ENCODE measurements at places on chromosomes 13 and 19. TPM values are rescaled to one million over a fixed set of nuclear protein-coding genes. Genes with fewer than 3 reads are reported as not detected.

GRCh38 chr13:113412440-113412839 is 40.8 kb downstream of the ADPRHL1 start:
- no peaks in the 10 kb centered on the region for H3K4me1 ChIP-seq
- H3K27ac ChIP-seq, result no peak overlapping the region
- no peaks in the 10 kb centered on the region for H3K36me3 ChIP-seq
- no peak overlapping the region for H3K4me3 ChIP-seq
- no peak for DNase-seq
- H3K27me3 ChIP-seq, result no peaks in the 10 kb centered on the region

- DNase-seq, result no peak
- H3K27ac ChIP-seq, result no peak overlapping the region
- no peaks in the 10 kb centered on the region for H3K36me3 ChIP-seq
- H3K27me3 ChIP-seq, result no peaks in the 10 kb centered on the region
- H3K4me1 ChIP-seq, result no peaks in the 10 kb centered on the region
- H3K4me3 ChIP-seq, result no peak overlapping the region
Observed at GRCh38 chr13:100297413-100297812, 208.5 kb downstream of the PCCA start.

DNA sequence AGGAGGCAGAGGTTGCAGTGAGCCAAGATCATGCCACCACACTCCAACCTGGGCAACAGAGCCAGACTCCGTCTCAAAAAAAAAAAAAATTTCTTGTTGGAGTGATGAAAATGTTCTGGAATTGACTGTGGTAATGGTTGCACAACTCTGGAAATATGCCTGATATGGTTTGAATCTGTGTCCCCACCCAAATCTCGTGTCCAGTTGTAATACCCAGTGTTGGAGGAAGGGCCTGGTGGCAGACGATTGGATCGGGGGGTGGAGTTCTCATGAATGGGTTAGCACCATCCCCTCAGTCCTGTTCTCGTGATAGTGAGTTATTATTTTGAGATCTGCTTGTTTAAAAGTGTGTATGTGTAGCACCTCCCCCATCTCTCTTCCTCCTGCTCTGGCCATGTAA is 41.1 kb upstream of the MAP3K10 start:
- DNase-seq, result no peak
- no peak overlapping the region for H3K27ac ChIP-seq
- H3K36me3 ChIP-seq, result no peaks in the 10 kb centered on the region
- no peak overlapping the region for H3K4me3 ChIP-seq

GRCh38 chr13:99905814-99906213 is 65.8 kb downstream of the ZIC5 start:
- no peaks in the 10 kb centered on the region for H3K27me3 ChIP-seq
- H3K27ac ChIP-seq, result no peak overlapping the region
- DNase-seq, result no peak
- H3K4me3 ChIP-seq, result no peak overlapping the region

The ZNF471 gene
- 1.8 TPM for total RNA-seq

- no peaks in the 10 kb centered on the region for H3K36me3 ChIP-seq
- H3K4me1 ChIP-seq, result no peaks in the 10 kb centered on the region
Observed at GRCh38 chr13:87671753-87672605, 808 bp downstream of the SLITRK5 start.

- no peaks in the 10 kb centered on the region for H3K4me1 ChIP-seq
- DNase-seq, result no peak
- H3K36me3 ChIP-seq, result no peaks in the 10 kb centered on the region
- H3K27ac ChIP-seq, result no peak overlapping the region
- no peak overlapping the region for H3K4me3 ChIP-seq
- no peaks in the 10 kb centered on the region for H3K27me3 ChIP-seq
Observed at GRCh38 chr19:51765086-51765485, 4.1 kb downstream of the FPR2 start.

The ZNF530 gene
- total RNA-seq, result 2.0 TPM

The ZNF829 gene
- 5.0 TPM for total RNA-seq

- H3K36me3 ChIP-seq, result no peaks in the 10 kb centered on the region
- DNase-seq, result no peak
- no peaks in the 10 kb centered on the region for H3K27me3 ChIP-seq
- peaks cover 92% of the 10 kb centered on the region for H3K4me1 ChIP-seq
- peak overlapping the region; percentile 64 for H3K27ac ChIP-seq
Observed at GRCh38 chr19:16377521-16377920, 52.9 kb downstream of the KLF2 start.

DNA sequence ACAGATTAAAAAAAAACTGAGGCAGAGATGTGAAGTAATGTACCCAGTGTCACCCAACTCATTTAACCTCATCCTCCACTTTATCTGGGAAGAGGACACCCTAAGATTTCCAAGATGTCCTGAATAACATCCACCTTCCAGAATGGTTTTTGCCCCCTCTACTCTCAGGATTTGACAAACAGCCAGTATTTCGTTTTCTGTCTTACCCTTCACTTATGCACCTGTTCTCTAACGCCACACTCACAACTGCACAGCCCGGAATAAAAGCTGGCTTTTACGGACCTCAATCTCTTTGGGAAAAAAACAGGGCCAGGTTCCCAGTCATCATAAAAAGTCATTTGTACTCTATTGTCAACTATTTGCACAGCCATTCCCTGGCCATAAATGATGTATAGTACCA is 21.2 kb upstream of the CEACAM6 start:
- no peak for DNase-seq
- no peak overlapping the region for H3K27ac ChIP-seq
- H3K4me1 ChIP-seq, result no peaks in the 10 kb centered on the region
- no peak overlapping the region for H3K4me3 ChIP-seq

DNA sequence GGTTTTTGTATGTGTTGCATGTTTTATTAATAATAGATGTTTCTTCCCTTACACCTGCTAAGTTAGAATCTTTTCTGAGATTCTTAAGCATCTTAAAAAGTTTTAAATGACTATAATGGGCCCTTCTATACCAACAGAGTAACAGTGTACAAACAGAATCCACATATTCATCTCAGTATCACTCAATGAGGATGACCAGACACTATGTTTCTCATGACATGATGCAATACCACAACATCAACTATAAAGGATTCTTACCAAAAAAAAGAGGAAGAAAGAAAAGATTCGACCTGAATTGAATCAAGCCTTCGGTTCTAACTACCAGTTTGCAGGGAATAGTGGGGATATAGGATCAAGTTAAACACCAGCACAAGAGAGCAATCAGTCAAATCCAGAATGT is 56.5 kb downstream of the INTS6 start:
- DNase-seq, result no peak
- H3K27ac ChIP-seq, result no peak overlapping the region
- H3K36me3 ChIP-seq, result no peaks in the 10 kb centered on the region
- H3K27me3 ChIP-seq, result no peaks in the 10 kb centered on the region
- H3K4me1 ChIP-seq, result no peaks in the 10 kb centered on the region

GRCh38 chr19:18000915-18001776 is 6.8 kb upstream of the ARRDC2 start:
- H3K27ac ChIP-seq, result peak overlapping the region; percentile 97
- no peaks in the 10 kb centered on the region for H3K27me3 ChIP-seq

The SYNE4 gene
- 3.8 TPM for total RNA-seq

GRCh38 chr19:11373885-11374432 is 507 bp upstream of the SWSAP1 start:
- H3K36me3 ChIP-seq, result peaks cover 15% of the 10 kb centered on the region
- peak overlapping the region; percentile 92 for H3K27ac ChIP-seq
- H3K27me3 ChIP-seq, result no peaks in the 10 kb centered on the region
- H3K4me1 ChIP-seq, result peaks cover 30% of the 10 kb centered on the region
- H3K4me3 ChIP-seq, result peak overlapping the region; percentile 92
- no peak for DNase-seq

The GRIK5 gene
- total RNA-seq, result 0.57 TPM

The ZNF154 gene
- total RNA-seq, result 2.4 TPM

The SMIM44 gene
- not detected for total RNA-seq

The ZNF699 gene
- 19.1 TPM for total RNA-seq

GRCh38 chr19:16856091-16856490 is 26.9 kb downstream of the SIN3B start:
- no peaks in the 10 kb centered on the region for H3K4me1 ChIP-seq
- no peak for DNase-seq
- H3K4me3 ChIP-seq, result no peak overlapping the region
- H3K27me3 ChIP-seq, result no peaks in the 10 kb centered on the region
- no peak overlapping the region for H3K27ac ChIP-seq
- H3K36me3 ChIP-seq, result no peaks in the 10 kb centered on the region

GRCh38 chr13:71021825-71022422 is 845.1 kb downstream of the DACH1 start:
- H3K4me3 ChIP-seq, result no peak overlapping the region
- DNase-seq, result no peak
- H3K4me1 ChIP-seq, result no peaks in the 10 kb centered on the region
- no peak overlapping the region for H3K27ac ChIP-seq
- H3K36me3 ChIP-seq, result no peaks in the 10 kb centered on the region

DNA sequence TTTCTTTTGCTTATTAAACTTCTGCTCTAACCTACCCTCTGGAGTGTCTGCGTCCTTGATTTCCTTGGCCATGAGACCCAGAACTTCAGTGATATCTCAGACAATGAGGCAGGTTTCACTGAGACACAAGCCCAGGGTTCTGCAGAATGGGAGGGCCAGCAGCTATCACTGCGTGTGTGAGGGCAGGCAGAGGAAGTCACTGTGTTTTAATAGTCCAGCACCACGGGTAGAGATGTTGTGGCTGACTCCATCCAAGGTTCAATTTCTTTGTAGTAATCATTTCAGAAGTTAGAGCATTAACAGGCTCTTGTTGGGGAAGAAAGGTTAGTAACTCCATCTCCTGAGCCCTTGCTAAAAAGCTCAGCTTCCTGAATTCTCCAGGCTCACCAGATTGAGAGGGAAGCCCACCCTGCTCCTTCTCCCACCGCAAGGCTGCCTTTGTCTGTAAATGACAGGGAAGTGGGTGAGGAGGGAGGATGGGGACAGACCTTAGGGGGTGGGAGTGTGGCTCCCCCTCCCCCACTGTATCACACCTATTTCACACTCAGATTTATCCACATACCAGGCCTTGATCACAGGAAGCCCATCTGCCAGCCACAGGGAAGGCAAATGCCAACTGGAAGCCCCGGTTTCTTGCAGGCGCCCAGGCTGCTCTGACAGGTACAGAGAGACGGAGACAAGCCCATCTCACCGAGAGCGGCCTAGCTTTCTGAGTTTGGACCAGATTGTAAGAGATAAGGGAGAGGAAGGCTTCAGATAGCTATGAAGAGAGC is 2.1 kb downstream of the C19orf12 start:
- no peaks in the 10 kb centered on the region for H3K36me3 ChIP-seq
- H3K27me3 ChIP-seq, result no peaks in the 10 kb centered on the region
- H3K4me1 ChIP-seq, result peaks cover 72% of the 10 kb centered on the region
- peak overlapping the region; percentile 73 for H3K27ac ChIP-seq
- H3K4me3 ChIP-seq, result peak overlapping the region; percentile 66
- DNase-seq, result no peak

GRCh38 chr13:91045351-91046034 is 302.0 kb upstream of the MIR17HG start:
- H3K4me3 ChIP-seq, result no peak overlapping the region
- no peaks in the 10 kb centered on the region for H3K4me1 ChIP-seq
- H3K27me3 ChIP-seq, result no peaks in the 10 kb centered on the region
- DNase-seq, result no peak
- H3K27ac ChIP-seq, result no peak overlapping the region

- no peaks in the 10 kb centered on the region for H3K27me3 ChIP-seq
- peak within 1 kb of the TSS; percentile 93 for H3K4me3 ChIP-seq
- no peaks in the 10 kb centered on the region for H3K36me3 ChIP-seq
- no peak for DNase-seq
- H3K4me1 ChIP-seq, result peaks cover 9% of the 10 kb centered on the region
- peak within 1 kb of the TSS; percentile 84 for H3K27ac ChIP-seq
Observed at GRCh38 chr13:100674572-100674871, at the start of gene TMTC4. TMTC4 (minus strand) TSS chr13:100674795; CDS start chr13:100670362, 4,433 bp downstream.

- no peak for DNase-seq
- no peaks in the 10 kb centered on the region for H3K27me3 ChIP-seq
- H3K27ac ChIP-seq, result no peak overlapping the region
- H3K4me3 ChIP-seq, result no peak overlapping the region
- no peaks in the 10 kb centered on the region for H3K36me3 ChIP-seq
- H3K4me1 ChIP-seq, result no peaks in the 10 kb centered on the region
Observed at GRCh38 chr13:31686670-31687425, 52.5 kb upstream of the RXFP2 start.

- H3K36me3 ChIP-seq, result no peaks in the 10 kb centered on the region
- DNase-seq, result no peak
- H3K27ac ChIP-seq, result no peak overlapping the region
- H3K4me3 ChIP-seq, result no peak overlapping the region
- no peaks in the 10 kb centered on the region for H3K4me1 ChIP-seq
Observed at GRCh38 chr13:112244061-112244460, 132.1 kb upstream of the SPACA7 start.

DNA sequence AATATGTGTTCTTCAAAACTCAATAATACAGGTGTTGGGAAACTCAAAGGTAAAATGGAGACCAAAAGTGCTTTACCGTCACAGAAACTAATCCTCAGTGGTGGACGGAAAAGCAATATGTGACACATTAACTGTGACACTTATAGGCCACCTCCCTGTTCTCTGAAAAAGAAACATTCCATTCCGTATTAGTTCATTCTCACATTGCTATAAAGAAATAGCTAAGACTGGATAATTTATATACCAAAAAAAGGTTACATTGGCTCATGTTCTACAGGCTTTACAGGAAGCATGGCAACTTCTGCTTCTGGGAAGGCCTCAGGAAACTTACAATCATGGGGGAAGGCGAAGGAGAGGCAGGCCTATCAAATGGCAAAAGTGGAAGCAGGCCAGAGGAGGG is 435.3 kb upstream of the HTR2A start:
- DNase-seq, result no peak
- no peaks in the 10 kb centered on the region for H3K36me3 ChIP-seq
- H3K27ac ChIP-seq, result no peak overlapping the region

GRCh38 chr13:75960538-75960994 is 324.4 kb downstream of the LMO7 start:
- DNase-seq, result no peak
- H3K36me3 ChIP-seq, result no peaks in the 10 kb centered on the region
- no peak overlapping the region for H3K4me3 ChIP-seq
- H3K27ac ChIP-seq, result no peak overlapping the region

GRCh38 chr13:101475536-101475935 is 23.1 kb downstream of the ITGBL1 start:
- no peaks in the 10 kb centered on the region for H3K36me3 ChIP-seq
- H3K4me1 ChIP-seq, result no peaks in the 10 kb centered on the region
- H3K27ac ChIP-seq, result no peak overlapping the region
- no peaks in the 10 kb centered on the region for H3K27me3 ChIP-seq
- no peak overlapping the region for H3K4me3 ChIP-seq
- no peak for DNase-seq

The SLC15A1 gene
- total RNA-seq, result not detected

- H3K4me1 ChIP-seq, result no peaks in the 10 kb centered on the region
- H3K27ac ChIP-seq, result no peak overlapping the region
- H3K4me3 ChIP-seq, result no peak overlapping the region
Observed at GRCh38 chr13:51781246-51782022, 22.5 kb downstream of the DHRS12 start.

DNA sequence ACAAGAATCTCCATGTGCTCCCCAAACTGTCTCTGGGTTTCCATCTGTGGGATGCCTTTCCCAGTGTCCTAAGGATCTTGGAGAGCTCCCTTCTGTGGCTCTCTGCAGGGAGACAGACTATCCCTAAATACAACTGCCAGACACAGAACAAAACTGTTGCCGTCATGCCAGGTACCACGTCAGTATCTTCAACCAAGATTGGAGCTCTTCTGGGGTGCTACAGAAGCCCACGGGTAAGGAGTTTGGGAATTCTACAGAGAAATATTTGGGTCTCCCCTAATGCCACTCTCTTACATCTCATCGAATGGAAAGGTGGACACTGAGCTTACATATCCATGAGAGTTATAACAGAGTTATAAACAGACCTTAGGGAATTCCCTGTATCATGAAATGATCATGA is 4.9 kb upstream of the MBD3L3 start:
- no peak for DNase-seq
- no peak overlapping the region for H3K4me3 ChIP-seq
- peaks cover under 1% of the 10 kb centered on the region for H3K4me1 ChIP-seq
